ENCODE measurements at places on chromosomes 5 and 9. TPM values are rescaled to one million over a fixed set of nuclear protein-coding genes. Genes with fewer than 3 reads are reported as not detected.

DNA sequence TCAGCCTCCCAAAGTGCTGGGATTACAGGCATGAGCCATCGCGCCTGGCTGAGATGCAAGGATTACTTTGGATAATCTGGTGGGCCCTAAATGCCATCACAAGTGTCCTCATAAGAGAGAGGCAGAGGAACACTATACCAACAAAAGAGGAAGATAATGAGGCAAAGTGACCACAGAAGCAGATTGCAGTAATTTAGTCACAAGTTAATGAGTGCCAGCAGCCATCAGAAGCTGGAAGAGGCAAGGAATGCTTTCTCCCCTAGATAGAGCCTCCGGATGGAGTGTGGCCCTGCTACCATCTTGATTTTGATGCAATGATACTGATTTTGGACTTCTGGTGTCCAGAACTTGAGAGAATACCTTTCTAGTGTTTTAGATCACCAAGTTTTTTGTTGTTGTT is 122.3 kb downstream of the SPATA31D1 start:
- no peak for DNase-seq

DNA sequence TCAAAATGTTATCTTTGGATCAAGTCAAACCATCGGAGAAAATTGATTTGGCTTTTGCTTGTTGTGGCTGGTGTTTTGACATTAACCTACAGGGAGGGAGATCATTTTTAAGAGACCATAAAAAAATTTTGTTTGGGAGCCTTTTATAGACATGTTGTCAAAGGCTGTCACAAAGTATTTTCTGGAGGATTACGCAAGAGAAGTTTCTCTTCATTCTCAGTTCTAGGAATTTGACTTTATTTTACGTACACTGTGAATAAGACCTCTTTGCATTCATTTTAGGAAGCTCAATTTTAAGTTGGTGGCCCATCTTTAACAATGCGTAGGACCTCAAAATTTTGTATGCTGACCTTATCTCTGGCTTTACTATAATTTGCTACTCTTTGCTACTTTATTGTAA is 50.2 kb upstream of the SLC44A1 start:
- DNase-seq = no peak

GRCh38 chr9:21997480-21997879 is 2.9 kb downstream of the CDKN2B-AS1 start:
- DNase-seq = no peak

Gene BTNL3
- not detected for total RNA-seq

DNA sequence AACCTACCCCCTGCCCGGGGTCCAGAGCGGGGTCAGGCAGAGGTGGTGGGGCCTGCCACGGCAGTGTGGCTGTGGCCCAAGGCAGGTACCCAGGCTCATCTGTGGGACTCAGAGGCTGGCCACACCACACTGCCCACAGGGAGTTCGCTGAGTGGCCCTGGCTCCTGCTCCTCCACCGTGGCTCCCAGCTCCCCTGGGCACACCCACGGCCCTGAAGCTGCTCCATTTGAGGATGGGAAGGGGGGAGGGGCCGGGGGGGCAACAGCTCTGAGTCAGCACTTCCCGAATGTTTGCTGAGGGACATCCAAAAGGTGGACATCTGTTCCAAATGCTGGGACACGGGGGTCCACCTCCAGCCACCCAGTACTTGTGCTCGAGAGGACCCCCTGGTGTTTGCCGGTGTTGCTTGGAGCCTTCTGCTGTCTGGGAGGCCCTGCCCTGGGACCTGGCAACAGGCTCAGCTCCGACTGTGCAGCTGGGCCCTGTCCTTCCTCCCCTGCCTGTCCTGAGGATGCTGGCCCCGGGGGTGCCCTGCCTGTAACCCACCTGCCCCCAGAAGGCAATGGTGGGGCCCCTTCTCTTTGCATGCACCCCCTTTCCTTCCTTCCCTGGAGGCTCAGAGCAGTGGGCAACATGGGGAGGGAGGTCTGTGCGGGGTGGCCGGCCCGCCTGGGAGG is 2.5 kb upstream of the NRARP start:
- peak; percentile 65 for DNase-seq

- DNase-seq = peak; percentile 74
Observed at GRCh38 chr9:128637656-128638055, 19.0 kb downstream of the DYNC2I2 start.

DNA sequence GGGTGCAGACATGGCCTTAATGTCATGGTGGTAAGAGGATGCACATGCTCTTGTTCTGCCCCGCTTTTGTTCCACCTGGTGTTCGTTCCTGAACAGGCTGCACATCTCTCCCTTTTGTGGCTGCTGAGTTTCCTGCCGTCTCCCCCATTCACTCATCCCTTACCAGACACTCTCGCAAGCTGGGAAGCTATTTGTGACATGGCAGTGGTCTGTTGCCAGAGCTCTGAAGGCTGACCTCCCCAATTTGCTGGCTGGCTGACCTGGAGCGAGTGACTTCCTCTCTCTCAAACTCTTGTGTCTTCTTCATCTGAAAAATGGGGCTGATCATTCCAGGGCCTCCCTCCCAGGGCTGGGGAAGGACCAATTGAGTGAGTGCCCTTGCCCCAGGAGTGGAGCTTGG is 35.9 kb downstream of the HRH2 start:
- no peak for DNase-seq

Gene ORM2
- total RNA-seq = not detected

- no peak for DNase-seq
Observed at GRCh38 chr5:34930870-34931269, 1.5 kb downstream of the DNAJC21 start.

DNA sequence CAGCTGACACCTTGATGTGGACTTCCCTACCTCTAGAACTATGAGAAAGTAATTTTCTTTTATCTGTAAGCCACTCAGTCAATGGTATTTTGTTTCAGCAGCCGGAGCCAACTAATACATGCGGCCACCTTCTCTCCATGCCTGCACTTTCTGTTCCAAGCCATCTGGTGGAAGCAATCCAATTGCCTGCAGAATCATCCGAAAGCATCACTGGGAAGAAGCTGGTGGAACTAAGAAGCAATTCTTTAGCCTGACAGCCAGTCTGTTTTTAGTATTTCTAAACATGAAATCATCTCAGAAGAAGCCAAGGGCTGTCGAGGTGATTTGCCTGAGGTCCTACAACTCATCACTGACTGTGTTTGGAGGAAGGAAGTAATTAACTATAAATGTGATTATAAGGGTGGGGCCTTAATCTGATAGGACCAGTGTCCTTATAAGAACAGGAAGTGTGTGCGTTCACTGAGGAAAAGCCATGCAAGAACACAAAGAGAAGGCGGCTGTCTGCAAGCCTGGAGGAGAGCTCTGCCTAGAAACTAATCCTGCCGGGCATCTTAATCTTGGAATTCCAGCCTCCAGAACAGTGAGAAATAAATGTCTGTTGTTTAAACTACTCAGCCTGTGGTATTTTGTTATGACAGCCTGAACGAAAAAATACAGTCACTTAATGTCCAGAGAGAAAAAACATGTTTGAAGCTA is 49.1 kb downstream of the NXNL2 start:
- peak; percentile 54 for DNase-seq

DNA sequence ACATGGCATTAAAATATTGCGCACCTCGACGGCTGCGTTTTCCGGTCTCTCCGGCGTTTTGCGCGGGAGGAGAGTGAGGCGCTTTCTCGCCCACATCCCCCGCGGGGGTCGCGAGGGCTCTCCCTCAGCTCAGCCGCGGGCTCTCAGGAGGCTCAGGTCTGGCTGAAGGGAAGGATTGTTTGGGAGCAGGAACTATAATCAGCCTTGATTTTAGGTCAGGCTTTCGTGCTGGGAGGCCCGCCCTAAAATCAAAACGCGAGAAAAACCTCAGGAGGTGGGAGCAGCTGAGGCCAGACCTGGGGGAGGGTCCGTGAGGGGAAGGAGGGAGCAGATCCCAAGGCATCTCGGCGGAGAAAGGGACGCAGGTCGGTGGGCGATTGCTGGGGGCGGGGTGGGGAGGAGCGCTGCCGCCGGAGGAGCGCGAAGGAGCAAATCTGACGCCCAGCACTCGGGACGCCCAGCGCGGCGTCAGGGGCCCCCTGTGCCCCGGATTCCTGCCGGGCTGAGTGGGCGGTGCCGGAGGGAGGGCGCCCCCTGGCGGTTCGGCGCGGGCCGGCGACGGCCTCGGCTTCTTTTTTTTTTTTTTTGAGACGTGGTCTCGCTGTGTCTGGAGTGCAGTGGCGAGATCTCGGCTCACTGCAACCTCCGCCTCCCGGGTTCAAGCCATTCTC is 18.7 kb upstream of the RNF130 start:
- peak; percentile 84 for DNase-seq
